ENCODE measurements at places on chromosomes 7 and 10.

- DNase-seq = no peak
Observed at GRCh38 chr7:69878015-69878414, 279.7 kb downstream of the AUTS2 start.

DNA sequence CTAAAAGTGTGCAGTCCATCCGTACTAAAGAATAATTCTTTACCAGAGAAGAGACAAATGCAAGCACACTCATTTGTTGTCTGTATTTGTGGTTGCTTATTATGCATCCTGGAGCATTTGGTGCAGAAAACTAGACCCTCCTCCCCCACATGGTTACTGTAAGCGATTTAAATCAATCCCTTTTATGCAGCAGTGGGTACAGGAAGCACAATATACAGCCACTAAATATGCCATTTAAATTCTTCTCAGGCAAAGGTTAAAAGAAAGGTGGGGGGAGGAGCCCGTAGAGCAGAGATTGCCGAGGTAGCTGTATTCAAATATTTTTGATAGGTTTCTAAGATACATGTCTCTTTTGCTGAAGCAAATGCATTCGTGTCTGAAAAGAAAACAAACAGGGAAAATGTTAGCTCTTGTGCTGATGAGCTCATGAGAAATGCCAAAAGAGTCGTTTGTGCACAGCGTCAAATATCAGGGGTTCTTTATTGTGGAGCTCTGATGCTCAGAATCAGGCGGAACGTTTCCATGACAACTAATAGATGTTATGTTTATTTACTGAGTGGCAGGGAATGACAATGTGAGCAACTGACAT, 131.3 kb upstream of the NPVF start:
- DNase-seq = no peak

DNA sequence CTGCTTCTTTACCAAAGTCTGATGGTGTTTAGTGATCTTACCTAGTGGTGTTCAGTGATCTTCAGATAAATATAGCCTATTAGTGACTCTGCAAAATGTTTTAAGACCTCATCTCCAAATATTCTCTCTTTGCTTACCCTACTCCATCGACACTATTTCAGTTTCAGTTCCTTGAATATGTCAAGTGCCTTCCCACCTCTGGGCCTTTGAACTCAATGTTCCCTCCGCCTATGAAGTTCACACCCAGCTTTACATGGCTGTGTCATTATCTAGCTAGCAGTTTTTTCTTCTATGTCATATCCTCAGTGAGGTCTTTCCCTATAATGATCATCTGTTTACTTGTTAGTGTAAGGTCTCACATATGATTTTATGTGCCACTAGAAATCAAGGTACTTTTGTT, 322.6 kb downstream of the DGKB start:
- DNase-seq = no peak

- no peak for DNase-seq
Observed at GRCh38 chr7:41481353-41481752, 221.5 kb downstream of the INHBA start.

DNA sequence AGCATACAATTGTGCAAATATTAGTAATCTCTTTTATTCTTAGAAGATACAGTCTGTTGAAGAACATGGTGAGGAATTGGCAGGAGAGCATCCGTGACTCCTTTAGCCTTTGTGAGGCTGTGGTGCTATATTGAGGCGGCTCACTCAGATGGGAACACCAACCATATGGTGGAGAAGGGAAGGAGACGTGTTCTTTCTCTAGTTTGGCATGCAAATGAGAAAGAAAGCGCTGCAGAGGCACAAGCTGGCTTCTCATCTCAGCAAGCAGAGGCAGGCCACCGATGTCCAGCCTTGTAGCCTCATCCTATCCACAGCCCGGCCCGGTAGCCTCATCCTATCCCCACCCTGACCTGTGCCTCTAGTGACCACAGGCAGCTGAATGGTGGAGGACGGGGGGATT, 288.3 kb downstream of the CAMK1D start:
- no peak for DNase-seq

DNA sequence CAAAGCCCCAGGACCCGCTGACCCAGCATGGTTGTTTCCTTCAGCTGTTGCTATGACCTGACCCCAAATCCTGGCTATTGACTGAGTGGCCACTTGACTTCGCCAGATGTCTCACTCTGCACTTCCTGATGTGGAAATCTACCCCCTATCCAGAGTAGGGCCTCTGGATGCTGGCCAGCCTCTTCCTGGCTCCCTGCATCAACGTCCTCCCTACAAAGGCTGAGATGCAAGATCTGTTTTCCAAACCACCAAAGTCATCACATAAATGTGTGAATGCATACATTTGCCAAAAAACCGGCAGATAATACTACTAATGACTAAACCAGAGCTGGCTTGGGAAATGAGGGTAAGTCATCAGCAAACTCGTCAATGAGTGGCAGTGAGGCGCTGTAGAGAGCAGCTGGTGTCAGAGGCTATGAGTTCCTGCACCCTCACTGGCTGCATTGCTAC, 70.4 kb downstream of the PYROXD2 start:
- DNase-seq = no peak
